ENCODE measurements at places on chromosomes 6 and 20.

DNA sequence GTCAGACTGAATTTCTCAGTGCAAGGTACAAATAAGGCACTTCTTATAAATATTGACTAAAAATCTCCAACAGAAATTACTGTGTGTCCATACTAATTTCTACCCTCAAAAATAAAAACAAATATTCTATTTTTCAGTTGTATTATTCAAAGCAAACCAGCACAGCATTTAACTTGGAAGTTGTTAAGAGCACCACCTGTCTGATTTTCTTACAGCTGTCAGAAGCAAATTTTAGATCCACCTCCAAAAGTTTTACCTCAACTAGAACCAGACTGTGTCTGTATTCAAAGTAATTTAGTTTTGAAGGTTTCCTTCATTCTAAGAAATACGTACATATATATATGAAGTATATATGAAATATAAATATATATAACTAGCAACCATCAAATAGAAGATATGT is 1.2 kb downstream of the TRDN start:
- no peak for DNase-seq

DNA sequence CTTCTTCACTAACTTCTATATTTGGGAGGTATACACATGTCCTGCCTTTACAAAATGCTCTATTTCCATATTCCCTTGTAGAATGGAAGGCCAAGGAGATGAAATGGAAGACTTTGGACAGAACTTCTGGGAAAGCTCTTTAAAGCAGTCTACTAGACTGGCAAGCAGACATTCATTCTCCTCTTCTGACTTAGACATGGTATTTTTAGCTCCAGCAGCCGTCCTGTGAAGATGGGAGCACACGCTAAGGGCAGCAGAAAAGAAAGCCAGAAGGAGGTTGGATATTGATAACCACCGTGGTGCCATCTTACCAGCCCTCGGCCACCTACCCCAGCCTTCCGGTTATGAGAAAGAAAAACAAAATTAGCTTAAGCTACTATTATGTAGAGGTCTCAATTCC is 70.1 kb upstream of the E2F3 start:
- DNase-seq: no peak

GRCh38 chr20:48930035-48930434 is 8.5 kb downstream of the ARFGEF2 start:
- DNase-seq: no peak

GRCh38 chr6:170452767-170453545 is 100.2 kb downstream of the PSMB1 start:
- no peak for DNase-seq

- DNase-seq: no peak
These were observed 27.6 kb downstream of the POLR1C start for GRCh38 chr6:43544461-43544860.
